ENCODE measurements at places on chromosomes 2 and 18.

- no peak for DNase-seq
Observed at GRCh38 chr18:70422391-70422965, 133.6 kb downstream of the SOCS6 start.

GRCh38 chr18:74446631-74447403, 10.3 kb downstream of the DIPK1C start:
- DNase-seq, result no peak

- no peak for DNase-seq
Observed at GRCh38 chr18:44123743-44124142, 556.9 kb upstream of the SETBP1 start.

DNA sequence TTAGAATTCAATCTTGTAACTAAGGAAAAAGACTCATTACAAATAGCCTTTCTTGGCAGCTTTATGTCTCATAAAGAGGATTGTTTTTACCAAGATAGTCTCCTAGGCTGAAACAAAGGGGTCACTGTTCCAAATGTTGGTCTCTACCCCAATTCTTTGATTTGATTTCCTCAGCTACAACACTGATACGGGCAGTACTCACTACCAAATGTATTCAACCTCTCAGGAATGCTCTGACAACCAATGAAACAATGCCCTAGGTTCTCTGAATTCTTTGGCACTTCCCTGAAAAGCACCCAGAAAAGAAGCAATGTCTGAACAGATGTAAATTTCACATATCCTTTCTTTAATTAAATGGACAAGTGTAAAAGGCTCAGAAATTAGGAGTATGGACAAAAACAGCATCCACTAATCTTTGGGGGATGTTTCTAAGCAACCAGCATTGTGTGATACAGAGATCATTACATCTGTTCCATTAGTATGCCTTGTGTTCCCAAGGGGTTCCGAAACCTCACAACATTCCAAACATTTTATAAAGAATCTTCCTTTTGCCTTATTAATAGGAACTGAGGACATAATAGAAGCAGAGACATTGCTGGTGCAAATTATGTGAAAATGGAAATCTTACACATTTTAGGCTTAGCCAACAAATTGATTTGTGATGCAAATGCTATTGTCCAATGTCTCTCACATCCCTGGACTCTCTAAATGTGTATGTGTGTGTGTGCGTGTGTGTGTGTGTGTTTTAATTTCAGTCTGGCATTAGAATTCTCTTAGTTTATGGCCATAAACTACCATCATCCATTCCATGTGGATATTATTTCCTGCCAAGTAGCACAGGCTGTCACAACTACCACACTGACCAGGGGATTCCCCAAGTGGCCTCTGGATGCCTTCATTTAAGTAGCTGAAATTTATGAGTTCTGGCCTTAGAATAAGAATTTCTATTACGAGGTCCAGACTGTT, 276.0 kb downstream of the MTX2 start:
- no peak for DNase-seq

- DNase-seq, result peak; percentile 70
Observed at GRCh38 chr2:112690853-112691401, 29.9 kb upstream of the NT5DC4 start.

- DNase-seq, result no peak
Observed at GRCh38 chr2:196289000-196289399, 117.6 kb upstream of the STK17B start.

DNA sequence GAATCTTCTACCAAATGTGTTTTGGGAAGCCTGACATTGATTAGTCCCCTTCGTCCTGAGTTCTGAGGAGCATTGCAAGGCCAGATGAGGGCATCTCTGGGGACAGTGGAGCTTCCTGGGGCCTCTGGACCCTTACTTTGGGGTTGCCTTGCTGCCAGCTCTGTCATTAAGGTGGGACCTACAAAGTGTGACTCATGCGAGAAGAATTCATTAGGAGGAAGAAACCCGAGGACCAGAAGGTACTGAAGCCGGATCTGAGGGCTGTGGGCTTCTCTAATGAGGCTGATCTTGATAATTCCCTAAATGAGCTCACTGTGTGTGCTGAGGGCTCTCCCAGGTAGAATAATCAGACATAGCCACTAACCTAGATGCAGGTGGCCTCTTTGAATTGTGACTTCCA, 695 bp upstream of the SCYGR2 start:
- DNase-seq, result no peak
